ENCODE measurements at places on chromosomes 6 and 20.
A peak's percentile ranks its signal among the peaks of the same experiment; 100 is the strongest.

GRCh38 chr20:19855416-19855815, 97.4 kb downstream of the RIN2 start:
- no peak for DNase-seq

DNA sequence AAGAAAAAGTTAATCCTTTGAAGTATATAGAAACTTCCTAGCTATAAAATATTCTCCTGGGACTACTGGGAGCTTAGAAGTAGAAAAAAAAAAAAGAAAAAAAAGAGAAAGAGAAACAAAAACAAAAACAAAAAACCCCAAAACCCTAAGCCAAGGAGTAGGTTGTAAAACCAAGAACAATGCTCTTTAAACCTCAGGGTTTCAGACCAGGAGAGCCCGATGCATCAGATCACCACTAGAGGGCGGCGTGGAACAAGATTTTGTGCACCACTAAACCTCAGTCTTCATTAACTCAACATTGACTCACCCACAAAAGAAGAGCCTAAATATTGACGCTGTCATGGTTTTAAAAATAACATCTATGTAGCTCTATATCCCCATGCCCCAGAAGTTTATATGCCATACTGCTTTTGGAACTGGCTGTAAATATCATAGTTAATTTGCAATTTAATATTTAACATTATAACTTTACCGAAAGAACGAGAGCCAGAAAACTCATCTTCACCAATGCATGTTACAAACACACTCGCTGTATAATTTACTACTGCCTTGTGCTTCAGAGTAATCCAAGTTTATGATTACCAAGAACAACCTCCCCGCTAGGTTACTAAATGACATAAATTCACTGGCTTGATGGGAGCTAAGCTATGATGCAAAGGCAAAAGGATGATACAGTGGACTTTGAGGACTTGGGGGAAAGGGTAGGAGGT, 19.2 kb downstream of the MCUR1 start:
- DNase-seq, result peak; percentile 87

GRCh38 chr20:63896264-63897105, 1.6 kb downstream of the DNAJC5 start:
- DNase-seq, result peak; percentile 21

DNA sequence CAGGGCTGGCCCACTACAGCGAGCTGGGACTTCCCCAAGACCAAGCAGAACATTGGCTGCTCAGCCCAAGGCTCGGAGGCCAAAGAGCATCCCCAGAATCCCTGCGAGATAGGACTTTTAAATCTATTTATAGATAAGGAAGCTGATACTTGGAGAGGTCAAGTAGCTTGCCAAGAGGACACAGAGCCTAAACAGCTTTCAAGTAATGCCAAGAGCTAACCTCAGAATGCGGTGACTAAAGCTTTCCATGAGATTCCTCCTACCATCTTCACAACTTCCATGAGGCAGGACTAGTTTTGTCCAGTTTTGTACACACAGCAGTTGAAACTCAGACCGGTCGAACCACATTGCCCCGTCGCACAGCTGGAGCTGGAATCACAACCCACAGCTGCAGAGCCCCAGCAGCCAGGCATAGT, 168.1 kb upstream of the TOP1 start:
- peak; percentile 82 for DNase-seq

GRCh38 chr6:15065261-15065989, 180.4 kb upstream of the JARID2 start:
- DNase-seq, result no peak

DNA sequence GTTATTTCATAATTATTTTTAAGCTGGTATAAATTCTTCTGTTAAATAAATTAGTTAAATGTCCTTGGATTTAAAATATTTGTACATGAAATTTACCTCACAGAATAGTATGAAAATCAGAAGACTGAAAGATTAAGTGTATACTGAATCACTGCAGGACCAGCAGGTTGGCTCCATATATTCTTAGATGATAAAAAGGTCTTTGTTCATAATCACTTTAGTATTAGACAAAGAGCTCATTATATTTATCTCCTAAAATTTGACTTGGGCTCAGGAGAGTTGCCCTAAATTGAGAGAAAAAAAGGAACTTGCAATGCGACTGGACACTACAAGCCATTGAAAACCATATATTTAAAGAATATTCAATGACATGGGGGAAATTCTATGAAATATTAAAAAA, 766.4 kb upstream of the CITED2 start:
- no peak for DNase-seq

DNA sequence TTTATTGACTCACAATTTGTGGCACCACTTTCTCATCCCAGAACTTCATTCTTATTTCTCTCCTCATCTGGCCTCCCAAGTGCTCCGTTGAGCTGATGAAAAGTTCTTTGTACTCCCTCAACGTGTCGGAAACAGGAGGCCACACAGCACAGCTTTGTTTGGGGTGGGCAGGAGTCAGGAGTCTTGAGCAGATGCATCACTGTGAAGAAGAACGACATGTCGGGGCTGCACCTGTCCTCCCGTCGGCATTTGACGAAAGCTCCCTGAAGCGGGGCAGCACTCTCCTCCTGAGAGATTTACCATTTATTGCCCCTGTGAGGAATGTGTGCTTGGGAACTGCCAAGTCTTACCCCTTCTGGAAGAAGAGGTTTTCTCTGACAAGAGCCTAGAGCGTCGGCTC, 28.1 kb downstream of the TAF8 start:
- DNase-seq, result no peak

GRCh38 chr6:127182501-127182900, 64.0 kb downstream of the RSPO3 start:
- peak; percentile 62 for DNase-seq

GRCh38 chr20:11168026-11168425, 494.2 kb upstream of the JAG1 start:
- peak; percentile 30 for DNase-seq

GRCh38 chr6:2868637-2869036, 27.0 kb upstream of the SERPINB1 start:
- DNase-seq, result no peak

- no peak for DNase-seq
Measured at GRCh38 chr6:25278261-25278913, 787 bp upstream of the CARMIL1 start.
